ENCODE measurements at places on chromosomes 3 and 15.

GRCh38 chr15:26624128-26624527, 148.7 kb downstream of the GABRB3 start:
- no peak for DNase-seq

- no peak for DNase-seq
Observed at GRCh38 chr3:159208050-159208449, 406.2 kb downstream of the MFSD1 start.

- DNase-seq: no peak
Observed at GRCh38 chr3:136142592-136142991, 53.5 kb downstream of the MSL2 start.

DNA sequence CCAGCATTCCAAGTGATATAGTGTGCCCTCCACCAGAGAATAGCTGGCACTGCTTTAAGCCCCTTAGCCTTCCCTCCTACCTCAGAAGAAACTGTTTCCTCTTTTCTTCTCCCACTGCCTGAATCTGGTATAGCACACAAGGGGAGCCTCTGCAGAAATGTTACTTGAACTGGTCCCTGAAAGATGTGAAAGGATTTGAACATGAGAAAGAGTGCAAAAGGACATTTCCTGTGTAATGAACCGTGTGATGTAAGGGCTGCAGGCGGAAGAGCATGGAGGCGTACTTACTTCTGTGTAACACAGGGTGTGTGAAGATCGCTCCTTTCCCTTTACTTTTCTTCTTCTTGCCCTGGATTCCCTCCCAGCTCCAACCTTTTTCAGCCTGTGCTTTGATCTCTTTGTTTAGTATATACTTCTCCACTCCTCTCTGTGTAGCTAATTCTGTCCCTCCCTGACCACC, 8.4 kb downstream of the TMOD3 start:
- no peak for DNase-seq

DNA sequence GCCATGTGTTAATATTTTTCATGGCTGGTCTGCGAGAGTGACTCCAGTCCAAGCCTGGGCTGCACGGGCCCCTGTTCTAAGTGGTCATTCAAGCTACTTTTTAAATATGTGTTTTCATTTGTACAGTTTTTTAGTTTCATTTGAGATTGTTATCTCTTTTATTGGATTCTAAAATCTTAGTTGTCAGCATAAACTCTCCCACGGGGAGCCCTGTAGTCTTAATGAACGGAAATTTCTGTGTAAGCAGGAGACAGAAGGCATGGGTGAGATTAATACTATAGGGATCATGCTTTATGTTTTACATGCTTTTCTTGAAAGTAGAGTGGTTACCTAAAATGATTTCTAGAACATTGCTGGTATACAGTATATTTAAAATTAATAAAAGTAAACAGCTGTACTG, 373.1 kb upstream of the SLCO3A1 start:
- DNase-seq: no peak

DNA sequence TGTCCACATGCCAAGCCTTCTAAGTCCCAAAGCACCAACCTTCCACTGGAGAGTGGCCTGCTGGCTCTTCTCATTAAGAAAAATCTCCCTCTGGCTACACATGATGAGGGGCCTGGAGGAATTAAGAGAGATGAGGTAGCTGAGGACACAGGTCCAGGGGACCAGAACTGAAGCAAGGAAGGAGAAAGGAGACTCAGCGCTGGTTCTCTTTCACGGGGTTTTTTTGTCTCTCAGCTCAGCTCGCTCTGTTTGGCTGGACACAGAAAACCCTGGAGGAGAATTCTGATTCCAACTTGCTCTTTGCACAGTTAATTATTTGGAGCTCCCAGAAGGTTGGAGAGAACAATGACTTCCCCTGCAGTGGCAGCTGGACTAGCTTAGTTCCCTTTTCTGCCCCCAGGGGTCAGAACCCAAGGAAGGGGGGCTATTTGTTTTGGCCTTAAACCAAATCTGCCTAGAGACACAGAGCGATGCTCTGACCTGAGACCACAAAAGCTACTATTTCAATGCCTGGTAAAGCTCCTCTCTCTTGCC, 507.6 kb downstream of the FHIT start:
- no peak for DNase-seq

GRCh38 chr3:171149526-171150116, 123.1 kb upstream of the SLC2A2 start:
- DNase-seq: no peak

GRCh38 chr15:58921267-58921790, 12.2 kb downstream of the SLTM start:
- no peak for DNase-seq
